RWPE2 (cell line): ENCODE measurements at places on chromosomes 11 and 22.

GRCh38 chr22:27252282-27253049 lies 549.1 kb downstream of the MN1 start:
- no peaks in the 10 kb centered on the region for H3K4me1 ChIP-seq
- H3K36me3 ChIP-seq: no peaks in the 10 kb centered on the region
- no peak for DNase-seq
- H3K27ac ChIP-seq: peak overlapping the region; percentile 19

- no peak overlapping the region for H3K4me3 ChIP-seq
- 0 out of 2 replicates have a peak, but pooled peaks cover 3% of the 10 kb centered on the region for H3K36me3 ChIP-seq
- H3K27me3 ChIP-seq: no peaks in the 10 kb centered on the region
- peak; percentile 86 for DNase-seq
- peak overlapping the region; percentile 46 for H3K27ac ChIP-seq
- peaks cover 12% of the 10 kb centered on the region for H3K4me1 ChIP-seq
Measured at GRCh38 chr22:25153961-25154666, 45.5 kb upstream of the CRYBB3 start.

GRCh38 chr11:91972665-91973266 lies 251.9 kb upstream of the FAT3 start:
- no peaks in the 10 kb centered on the region for H3K27me3 ChIP-seq
- no peak for DNase-seq
- peak overlapping the region; percentile 18 for H3K27ac ChIP-seq
- H3K4me1 ChIP-seq: no peaks in the 10 kb centered on the region

- no peak overlapping the region for H3K4me3 ChIP-seq
- H3K36me3 ChIP-seq: no peaks in the 10 kb centered on the region
- no peak for DNase-seq
- no peaks in the 10 kb centered on the region for H3K4me1 ChIP-seq
- no peaks in the 10 kb centered on the region for H3K27me3 ChIP-seq
- no peak overlapping the region for H3K27ac ChIP-seq
Measured at GRCh38 chr11:133549826-133550225, 17.5 kb upstream of the OPCML start.

GRCh38 chr11:30914143-30914762 lies 328.1 kb upstream of the MPPED2 start:
- H3K27ac ChIP-seq: no peak overlapping the region
- H3K27me3 ChIP-seq: peaks cover 14% of the 10 kb centered on the region
- no peaks in the 10 kb centered on the region for H3K4me1 ChIP-seq
- no peak for DNase-seq
- no peaks in the 10 kb centered on the region for H3K36me3 ChIP-seq

- no peak overlapping the region for H3K4me3 ChIP-seq
- DNase-seq: no peak
Measured at GRCh38 chr22:46753360-46753759, 9.1 kb upstream of the TBC1D22A start.
